Transverse colon (tissue), 4 donors: ENCODE measurements at places on chromosomes 12 and 14.

GRCh38 chr12:42482041-42482747 is 107.4 kb downstream of the PRICKLE1 start:
- DNase-seq, result no peak

DNA sequence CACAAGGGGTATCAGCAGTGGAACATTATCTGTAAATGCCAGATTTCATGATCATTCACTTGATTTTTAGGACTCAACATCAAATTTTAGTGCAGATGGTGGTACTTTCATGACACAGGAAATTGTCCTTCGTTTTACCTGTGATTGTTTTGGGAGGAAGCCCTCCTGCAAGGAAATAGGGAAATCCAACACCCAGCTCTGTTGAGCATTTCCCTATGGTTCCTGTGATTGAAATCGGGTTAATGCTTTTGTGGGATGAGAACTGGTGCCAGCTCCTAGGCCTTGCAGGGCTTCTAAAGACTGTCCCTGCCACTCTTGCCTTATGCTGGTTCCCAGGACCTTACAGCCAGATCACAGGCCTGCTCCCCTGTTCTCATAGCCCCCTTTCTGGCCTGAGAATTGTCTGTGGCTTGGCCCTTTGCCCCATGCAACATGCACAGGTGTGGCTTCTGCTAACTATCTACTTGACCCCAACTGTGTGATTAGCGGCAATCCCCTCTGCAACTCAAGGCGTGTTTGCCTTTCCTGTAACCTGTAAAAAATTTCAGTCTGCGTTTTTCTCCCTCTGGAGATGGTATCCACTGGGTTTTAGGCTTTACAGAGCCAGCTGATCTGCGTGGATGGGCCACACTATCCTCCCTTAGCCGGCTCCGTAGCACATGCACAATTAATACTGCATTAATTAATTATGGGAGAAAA is 112.5 kb downstream of the ETV6 start:
- peak; percentile 70 for DNase-seq

GRCh38 chr12:113609692-113610469 is 138.2 kb upstream of the LHX5 start:
- DNase-seq, result no peak

GRCh38 chr12:121996945-121997612 is 24.6 kb upstream of the BCL7A start:
- no peak for DNase-seq
